ENCODE measurements at places on chromosomes 6 and 20.

DNA sequence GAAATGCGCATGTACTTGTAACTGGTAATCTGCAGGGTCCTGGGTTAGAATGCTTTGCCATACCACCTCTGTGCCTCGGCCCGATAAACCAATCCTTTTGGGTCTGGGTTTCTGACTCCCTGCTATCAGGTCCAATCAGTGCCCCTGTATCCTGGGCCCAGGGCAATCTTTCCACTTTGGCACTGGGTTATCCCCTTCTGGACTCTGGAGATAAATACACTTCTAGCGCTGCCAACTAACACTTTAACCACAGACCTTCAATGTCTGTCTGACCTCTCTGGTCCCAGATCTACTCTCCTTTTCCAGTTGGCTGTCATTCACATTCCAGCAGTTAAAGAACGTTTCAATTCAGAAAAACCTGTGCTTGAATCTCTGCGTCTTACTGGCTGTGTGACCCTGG lies 55.3 kb downstream of the DNAAF9 start:
- DNase-seq, result no peak

- DNase-seq, result no peak
Measured at GRCh38 chr20:24981282-24981681, 11.3 kb downstream of the APMAP start.

GRCh38 chr6:89941031-89941762 lies 46.9 kb downstream of the GJA10 start:
- no peak for DNase-seq

GRCh38 chr6:148620579-148621298 lies 126.1 kb upstream of the UST start:
- DNase-seq, result no peak

GRCh38 chr6:153210083-153210482 lies 79.0 kb upstream of the RGS17 start:
- no peak for DNase-seq

DNA sequence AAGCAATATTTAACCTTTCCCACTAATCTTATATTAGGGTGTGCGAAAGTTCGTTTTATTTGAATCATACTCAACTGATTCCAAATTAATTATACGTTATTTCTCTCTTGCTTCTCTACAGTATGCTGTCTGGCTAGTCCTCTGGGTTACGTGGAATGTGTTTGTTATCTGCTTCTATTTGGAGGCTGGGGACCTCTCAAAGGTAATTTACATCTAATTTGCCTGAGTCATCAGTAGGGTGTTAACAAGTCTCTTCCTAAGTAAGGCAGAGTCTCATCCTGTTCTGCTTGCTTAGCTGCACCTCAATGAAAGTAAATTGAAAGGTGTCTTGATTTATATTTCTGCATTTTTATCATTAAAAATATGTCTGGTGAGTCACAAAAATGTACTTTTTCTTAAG lies 551.5 kb downstream of the NKAIN2 start:
- no peak for DNase-seq

DNA sequence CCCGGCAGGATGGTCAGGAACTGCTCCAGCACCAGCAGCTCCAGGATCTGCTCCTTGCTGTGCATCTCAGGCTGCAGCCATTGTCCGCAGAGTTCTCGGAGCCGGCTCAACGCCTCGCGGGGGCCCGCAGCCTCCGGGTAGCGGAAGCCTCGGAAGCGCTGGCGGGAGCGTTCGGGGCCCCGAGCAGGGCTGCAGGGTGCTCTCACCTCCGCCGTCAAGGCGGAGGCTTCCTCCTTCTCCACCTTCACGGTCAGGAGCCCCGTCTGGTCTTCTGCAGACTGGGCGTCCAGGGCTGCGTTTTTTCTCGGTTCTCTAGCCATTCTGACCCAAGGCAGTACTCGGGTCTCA lies 434 bp downstream of the ZKSCAN4 start:
- DNase-seq, result peak; percentile 11

DNA sequence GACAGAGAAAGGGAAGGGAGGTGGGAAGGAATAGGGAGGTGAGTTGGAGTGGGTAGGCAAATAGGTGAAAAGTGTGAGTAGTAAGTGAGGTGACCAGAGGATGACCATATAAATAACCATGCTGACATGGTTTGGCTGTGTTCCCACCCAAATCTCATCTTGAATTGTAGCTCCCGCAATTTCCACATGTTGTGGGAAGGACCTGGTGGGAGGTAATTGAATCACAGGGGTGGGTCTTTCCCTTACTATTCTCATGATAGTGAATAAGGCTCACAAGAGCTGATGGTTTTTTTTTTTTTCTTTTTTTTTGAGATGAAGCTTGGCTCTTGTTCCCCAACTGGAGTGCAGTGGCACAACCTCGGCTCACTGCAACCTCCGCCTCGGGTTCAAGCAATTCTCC lies 21.5 kb upstream of the SMIM13 start:
- no peak for DNase-seq

- no peak for DNase-seq
Measured at GRCh38 chr6:25564943-25565342, 87.1 kb upstream of the SCGN start.
